ENCODE measurements at places on chromosomes 4 and X.

DNA sequence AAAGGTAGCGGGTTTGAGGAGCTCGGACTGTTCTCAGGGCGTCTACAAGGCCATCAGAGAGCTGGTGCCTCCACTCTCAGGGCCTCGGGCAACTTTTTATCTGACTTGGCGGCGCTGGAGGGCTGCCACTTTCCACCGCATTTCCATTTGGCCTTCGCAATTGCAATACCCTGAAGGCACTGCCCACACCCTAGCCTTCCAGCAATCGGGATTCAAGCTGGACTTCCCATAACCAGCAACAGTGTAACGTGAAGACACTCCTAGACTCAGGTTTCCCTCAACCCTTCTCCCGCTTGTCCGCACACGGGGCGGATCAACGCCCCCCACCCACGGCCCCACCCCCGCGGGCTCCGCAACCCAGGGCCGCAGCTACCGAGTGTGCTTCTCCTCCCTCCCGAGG is 50.2 kb upstream of the BCOR start:
- DNase-seq: no peak

DNA sequence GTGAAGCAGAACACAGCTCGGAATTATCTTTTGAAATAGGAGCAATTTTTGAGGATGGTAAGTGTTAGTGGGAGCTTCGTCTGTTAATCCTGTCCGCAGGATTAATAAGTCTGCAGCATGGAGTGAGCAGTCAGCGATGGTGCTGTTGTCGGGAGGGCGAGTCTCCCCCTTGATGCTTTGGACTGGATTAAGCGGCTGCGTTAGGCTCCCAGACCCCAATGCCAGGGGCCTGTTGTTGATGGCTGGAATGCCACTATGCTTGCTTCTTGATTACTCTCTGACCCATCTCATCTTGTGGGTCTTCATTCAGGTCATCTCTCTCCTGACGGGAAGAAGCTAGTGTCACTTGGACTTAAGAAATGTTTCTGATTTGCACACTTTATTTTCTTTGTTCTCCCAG is 332.6 kb downstream of the ARHGAP10 start:
- no peak for DNase-seq

- DNase-seq: no peak
Measured at GRCh38 chr4:99705891-99706290, 48.3 kb upstream of the C4orf54 start.

- no peak for DNase-seq
Measured at GRCh38 chr4:171676555-171677215, 136.5 kb upstream of the GALNTL6 start.

- DNase-seq: peak; percentile 21
Measured at GRCh38 chr4:169791527-169792156, 33.9 kb upstream of the HPF1 start.

- DNase-seq: no peak
Measured at GRCh38 chr4:156991161-156991560, 19.6 kb upstream of the PDGFC start.

DNA sequence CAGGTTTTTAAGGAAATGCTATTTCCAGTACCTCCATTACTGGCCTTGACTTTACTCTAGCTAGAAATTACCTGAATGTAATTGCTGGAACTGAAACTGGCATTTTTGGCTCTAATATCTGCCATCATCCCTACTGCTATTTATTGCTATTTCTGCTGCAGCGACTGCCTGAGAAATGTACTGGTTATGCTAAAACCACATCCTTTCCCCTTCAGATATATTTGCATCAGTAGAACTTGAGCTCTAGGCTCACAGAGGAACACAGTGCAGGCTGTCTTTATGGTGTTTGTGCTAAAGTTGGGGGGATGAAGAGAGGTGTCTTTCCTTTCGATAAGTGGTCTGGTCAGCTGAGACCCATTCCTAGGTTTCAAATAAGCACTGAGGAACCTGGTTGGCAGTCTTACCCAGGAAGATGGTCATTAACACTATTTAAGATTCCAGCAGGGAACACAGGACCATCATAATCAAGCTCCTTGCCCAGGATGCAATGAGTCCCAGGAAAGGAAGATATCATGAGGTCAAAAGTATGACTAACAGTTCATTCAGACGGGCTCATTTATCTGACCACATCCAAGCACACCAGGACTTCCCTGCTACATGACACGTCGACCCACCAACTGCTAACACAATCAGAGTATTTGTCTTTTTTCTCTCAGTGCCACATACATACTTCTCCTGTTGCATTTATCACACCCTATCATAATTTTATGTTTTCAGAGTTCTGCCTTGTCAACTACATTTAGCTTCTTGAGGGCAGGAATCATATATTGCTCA is 137.4 kb downstream of the GABRA3 start:
- DNase-seq: no peak

DNA sequence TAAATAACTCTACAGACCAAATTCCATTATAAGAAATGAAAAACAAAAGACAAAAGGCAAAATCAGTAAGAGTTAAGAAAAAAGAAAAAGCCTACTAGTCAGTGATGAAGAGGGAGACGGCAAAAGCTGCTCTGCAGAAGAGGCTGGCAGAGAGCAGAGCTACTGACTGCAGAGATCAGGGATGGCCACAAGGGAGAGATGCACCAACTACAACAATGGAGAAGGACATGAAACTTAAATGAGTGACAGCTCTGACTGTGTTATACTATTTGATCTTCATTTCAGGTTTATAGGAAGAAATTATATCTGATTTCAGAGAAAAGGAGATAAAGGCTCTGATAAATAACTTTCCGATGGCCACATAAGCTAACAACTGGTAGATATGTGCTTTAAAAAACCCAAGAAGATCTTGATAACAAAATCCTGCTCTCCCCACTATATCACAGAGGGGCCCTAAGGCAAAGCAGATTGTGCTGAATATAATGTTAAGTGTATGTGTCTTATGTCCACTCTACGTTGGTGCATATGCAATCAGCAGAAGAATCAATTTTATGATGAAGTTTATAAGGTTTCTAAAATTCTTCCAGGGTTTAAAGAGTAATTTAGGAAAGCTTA is 58.4 kb upstream of the COX18 start:
- no peak for DNase-seq

GRCh38 chr4:13990596-13991589 is 363.4 kb upstream of the BOD1L1 start:
- DNase-seq: no peak

GRCh38 chr4:16140879-16141249 is 57.0 kb upstream of the PROM1 start:
- DNase-seq: peak; percentile 63

GRCh38 chr4:4443821-4444220 is 56.9 kb downstream of the NSG1 start:
- DNase-seq: no peak

GRCh38 chr4:185054886-185055285 is 36.6 kb downstream of the HELT start:
- DNase-seq: no peak
